T-helper 1 cell (primary cell): ENCODE measurements at places on chromosomes 3 and 15.

DNA sequence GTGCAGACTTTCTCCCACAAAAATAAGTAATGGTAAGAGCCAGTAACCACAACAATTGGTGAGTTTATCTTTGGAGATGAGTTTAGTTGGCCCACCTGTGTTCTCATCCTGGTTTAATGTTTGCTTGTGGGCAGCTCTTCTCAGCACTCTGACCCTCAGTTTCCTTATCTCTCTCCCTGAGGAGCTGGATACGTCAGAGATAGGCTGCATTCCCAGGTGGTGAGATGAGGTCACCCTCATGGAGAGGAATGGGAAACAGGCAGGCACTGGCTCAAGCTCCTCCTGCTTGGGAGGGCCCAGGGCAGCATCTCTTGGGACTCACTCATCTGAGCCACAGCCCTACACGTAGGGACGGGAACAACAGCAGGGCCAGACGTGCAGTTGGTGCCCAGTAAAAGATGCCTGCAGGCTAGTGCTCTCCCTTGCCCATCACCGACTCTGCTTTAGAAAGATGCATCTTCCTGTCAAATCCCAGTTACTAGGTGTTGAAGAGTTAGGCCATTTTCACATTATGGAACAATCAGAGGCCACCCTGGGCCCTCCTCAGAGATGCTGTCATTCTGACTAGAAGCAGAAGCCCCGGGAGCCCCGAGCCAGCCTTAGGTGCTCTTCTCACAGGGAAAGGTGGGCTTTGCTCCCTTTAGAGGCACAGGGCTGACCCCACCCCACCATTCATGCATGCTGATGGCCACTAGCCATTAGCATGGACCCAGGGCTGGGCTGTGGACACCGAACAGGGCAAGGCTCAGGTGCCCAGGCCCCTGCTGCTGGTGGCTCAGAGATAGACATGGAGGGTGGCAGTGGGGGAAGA, 59.7 kb downstream of the GRIP2 start:
- DNase-seq, result no peak

DNA sequence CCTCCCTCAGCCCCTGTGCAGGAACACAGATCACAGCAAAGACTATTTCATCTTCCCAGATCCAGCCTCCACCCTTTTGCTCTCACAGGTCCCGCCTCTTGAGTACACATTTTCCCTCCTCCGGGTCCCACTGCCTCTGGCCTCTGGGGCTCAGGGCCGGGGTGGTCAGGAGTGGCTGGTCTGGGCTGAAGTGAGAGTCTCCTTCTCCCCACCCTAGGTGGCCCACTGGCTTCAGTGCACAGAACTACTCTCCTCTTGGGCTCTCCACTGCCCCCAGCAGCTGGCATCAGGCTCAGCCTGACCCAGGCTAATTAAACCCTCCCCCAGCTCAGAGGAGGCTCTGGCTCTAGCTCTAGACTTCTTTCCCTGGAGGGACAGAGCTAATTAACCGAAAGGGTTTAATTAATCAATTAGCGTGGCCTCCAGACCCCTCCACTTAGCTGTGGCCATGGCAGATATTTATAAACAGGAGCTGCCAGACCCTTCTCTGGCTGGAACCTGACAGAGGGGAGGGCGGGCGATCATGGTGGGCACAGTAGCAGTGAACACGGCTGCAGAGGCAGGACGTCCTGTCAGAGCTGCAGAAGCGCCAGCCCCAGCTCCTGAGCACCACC, 15.1 kb downstream of the DUSP7 start:
- DNase-seq, result no peak

GRCh38 chr3:139780593-139780992, 102.8 kb upstream of the NMNAT3 start:
- no peak for DNase-seq

DNA sequence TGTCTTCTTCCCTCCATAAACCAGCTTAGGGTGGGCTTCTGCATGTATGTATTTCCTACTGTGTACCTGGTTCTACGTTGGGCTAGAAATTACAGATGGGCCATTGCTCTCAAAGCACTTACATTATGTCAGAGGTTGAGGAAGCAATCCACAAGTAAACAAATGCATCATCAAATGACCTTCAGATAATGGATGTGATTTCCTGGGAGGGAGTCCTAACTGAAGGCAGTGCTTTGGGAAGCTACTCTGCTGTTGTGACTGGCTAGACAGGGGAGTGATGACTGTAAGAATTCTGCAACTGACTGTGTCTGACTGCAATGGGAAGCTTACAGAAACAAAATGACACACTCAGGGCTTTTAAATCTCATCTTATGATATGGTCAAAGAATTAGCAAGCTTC, 71.0 kb upstream of the PRR23E start:
- DNase-seq, result no peak

GRCh38 chr15:60020736-60021135, 16.6 kb downstream of the FOXB1 start:
- no peak for DNase-seq

GRCh38 chr15:31228980-31229826, 97.4 kb upstream of the KLF13 start:
- no peak for DNase-seq

- DNase-seq, result no peak
These were observed 71.8 kb downstream of the GAP43 start for GRCh38 chr3:115695090-115695489.

DNA sequence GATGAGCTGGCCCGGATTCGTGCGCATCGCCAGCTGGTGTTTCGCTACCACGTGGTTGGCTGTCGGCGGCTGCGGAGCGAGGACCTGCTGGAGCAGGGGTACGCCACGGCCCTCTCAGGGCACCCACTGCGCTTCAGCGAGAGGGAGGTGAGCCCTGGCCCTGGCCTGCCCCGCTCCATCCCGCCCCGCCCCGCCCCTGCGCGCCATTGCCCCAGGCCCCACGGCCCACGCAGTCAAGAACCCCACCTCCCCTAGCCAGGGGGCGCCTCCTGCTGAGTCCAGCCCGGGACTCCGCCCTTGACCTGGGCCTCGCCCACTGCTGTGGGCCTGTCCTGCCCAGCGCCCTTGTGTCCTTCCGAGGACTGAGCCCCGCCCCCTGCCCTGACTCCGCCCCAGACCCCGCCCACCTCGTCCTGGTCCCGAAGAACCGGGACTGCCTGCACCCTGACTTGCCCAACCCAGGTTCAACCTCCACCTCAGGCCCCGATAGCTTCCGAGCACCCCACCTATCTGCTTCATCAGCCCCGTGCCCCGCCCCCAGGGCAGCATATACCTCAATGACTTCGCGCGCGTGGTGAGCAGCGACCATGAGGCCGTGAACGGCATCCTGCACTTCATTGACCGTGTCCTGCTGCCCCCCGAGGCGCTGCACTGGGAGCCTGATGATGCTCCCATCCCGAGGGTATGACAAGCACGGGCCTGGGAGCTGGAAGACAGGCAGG, 14.8 kb downstream of the NT5DC2 start:
- no peak for DNase-seq

GRCh38 chr3:191688756-191689433, 227.9 kb downstream of the PYDC2 start:
- DNase-seq, result no peak

- no peak for DNase-seq
These were observed 13.1 kb upstream of the DYNC1LI1 start for GRCh38 chr3:32583708-32584107.

GRCh38 chr3:74624301-74624700, 9.8 kb upstream of the CNTN3 start:
- DNase-seq, result no peak

DNA sequence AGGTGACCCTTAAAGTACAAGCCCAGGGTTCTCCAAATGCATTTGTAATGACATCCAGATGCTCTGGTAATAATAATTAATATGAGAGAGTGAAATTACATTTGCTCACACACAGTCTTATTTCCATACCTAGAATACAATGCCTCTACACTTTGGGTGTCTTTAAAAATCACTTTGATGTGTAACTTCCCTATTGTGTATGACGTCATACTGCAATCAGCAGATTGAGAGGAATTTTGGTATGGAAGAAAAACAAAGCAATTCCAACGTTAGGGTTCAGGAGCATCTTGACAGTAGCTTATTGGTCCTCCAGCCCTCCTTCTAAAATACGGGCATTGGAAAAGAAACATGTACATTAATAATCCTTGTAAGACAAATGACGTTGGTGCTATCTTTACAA, 670.6 kb upstream of the ZNF385D start:
- DNase-seq, result no peak

DNA sequence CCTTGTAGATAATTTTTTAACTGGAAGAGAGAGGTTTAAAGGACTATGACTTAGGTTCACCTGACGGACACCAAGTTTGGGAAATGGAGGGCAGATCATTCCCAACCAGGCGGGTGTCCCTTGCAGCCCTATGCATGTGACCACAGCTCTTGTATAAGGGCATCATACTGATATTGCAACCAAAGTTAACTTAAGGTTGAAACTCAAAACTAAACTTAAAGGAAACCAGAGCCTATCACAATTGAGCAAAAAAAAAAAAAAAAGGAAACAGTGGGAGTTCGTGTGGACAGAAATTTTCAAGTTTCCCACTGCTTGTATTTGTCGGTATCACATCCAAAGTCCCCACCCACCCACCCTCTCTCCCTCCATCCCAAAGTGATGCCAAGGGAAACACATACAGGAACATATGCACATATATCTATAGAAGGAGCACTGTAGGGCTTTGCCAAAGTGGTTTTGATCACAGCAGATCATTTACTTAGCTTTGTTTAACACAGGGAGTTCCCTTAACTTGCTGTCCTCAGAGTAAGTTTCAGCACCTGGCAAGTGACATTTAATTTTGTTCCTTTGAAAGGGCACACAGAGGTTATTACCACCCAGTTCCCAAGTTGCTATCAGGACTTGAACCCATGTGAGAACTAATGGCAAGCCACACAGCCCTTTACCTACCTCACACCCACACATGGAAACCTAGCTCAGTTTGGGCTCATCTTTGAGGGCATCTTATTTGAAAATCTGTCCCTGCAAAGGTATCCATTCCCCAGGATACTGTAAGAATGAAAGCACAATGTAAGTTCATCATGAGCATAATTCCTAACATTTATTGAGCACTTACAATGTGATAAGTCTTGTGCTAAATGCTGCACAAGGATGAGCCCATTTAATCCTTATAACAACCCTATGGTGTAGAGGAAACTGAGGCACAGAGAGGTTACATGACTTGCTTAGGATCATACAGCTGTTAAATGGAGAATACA, 204.5 kb upstream of the CMC1 start:
- DNase-seq, result no peak

- DNase-seq, result no peak
These were observed 282.8 kb downstream of the CTNNB1 start for GRCh38 chr3:41482134-41482533.

DNA sequence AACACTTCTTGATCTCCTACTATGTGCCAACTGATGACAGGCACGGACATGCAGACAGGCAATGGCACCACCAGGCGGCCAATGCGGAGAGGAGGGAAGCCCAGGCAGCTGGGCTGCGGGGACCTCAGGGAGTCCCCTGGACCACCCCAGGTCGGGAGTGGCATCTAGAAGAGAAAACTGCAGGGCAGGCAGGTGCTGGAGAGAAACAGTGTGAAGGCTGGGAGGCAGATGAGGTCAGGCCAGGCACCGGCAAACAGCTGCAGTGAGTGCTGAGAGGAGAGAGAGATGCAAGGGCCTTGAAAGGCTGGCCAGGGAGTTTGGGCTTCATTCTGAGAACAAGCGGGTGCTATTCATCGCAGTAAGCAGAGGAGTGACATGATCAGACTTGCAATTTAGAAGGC, 29.1 kb downstream of the SLC6A1 start:
- no peak for DNase-seq

- no peak for DNase-seq
These were observed 12.2 kb downstream of the LRRK1 start for GRCh38 chr15:100931143-100931890.

DNA sequence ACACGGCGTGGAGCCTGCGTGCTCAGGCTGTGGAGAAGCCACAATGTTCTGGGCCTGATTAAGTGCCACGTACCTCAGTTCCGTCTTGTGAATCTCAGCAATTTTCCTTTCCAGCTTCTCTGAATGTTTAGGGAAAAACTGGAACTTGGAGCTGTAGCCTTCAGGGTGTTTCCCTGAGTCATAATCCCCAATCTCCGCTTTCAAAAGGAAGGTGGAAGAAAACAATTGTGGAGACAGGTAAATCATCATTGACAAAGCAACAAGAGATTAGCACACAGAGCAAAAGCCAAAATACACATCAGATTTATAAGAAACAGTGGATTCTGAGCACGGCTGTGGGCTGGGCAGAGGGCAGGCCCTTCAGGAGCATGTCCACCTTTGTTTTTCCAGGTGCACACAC, 79.0 kb downstream of the WDR76 start:
- DNase-seq, result no peak

DNA sequence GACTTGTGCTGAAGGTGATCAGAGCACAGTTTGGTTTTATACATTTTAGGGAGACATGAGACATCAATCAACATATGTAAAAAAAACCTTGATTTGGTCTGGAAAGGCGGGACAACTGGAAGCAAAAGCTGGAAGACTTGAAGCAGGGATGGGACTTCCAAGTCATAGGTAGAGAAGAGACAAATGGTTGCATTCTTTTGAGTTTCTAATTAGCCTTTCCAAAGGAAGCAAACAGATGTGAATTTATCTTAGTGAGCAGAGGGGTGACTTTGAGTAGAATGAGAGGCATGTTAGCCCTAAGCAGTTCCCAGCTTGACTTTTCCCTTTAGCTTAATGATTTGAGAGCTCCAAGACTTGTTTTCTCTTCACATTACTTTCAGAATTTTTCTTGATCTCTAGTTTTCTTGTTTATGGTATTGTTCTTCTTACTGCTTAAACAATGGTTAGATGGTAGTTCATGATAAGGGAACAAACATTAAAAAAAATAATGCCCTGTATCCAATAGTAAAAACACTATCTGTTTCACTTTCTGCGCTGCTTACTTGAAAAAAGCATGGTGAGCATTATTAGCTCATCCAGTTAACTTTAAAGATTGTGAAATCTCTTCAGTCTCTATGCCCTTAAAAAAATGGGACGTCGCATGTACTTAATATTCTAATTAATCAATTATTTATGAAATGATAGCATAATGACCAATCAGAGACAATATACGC, 48.5 kb upstream of the BCHE start:
- DNase-seq, result no peak

- no peak for DNase-seq
These were observed 37.0 kb downstream of the CMTM8 start for GRCh38 chr3:32275506-32275905.

DNA sequence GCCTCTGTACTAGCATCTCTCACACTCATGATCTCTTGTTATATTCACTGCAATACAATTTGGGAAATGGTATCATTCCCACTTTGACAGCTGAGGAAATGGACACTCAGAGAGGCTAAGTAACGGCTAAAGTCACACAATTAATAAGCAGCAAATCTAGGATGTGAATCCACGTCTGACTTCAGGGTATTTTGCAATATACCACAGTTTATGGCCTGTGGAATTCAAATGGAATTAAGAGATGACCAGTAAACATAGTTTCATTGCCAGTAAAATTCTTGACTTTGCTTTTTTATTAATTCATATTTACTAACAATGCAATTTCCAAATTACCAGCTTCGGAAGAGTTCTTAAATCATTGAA, 61.1 kb downstream of the CCNL1 start:
- no peak for DNase-seq

DNA sequence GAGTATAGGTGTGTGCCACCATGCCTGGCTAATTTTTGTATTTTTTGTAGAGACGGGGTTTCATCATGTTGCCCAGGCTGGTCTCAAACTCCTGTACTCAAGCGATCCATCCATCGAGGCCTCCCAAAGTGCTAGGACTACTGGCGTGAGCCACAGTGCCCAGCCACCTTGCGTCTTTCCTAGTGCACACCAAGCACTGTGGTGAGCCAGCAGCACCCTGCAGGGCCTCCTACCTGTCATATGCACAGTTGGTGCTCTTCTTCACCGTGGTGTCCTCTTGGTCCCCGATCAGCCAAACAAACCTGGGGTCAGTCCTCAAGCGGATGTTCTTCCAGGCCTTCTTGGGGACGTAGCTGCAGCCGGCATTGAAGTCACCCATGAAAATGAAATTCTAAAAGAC, 13.2 kb downstream of the DNASE1L3 start:
- DNase-seq, result no peak

GRCh38 chr3:19148768-19149091, 420 bp downstream of the KCNH8 start:
- DNase-seq, result no peak
